ENCODE measurements at places on chromosomes 6 and 20.
A peak's percentile ranks its signal among the peaks of the same experiment; 100 is the strongest.

DNA sequence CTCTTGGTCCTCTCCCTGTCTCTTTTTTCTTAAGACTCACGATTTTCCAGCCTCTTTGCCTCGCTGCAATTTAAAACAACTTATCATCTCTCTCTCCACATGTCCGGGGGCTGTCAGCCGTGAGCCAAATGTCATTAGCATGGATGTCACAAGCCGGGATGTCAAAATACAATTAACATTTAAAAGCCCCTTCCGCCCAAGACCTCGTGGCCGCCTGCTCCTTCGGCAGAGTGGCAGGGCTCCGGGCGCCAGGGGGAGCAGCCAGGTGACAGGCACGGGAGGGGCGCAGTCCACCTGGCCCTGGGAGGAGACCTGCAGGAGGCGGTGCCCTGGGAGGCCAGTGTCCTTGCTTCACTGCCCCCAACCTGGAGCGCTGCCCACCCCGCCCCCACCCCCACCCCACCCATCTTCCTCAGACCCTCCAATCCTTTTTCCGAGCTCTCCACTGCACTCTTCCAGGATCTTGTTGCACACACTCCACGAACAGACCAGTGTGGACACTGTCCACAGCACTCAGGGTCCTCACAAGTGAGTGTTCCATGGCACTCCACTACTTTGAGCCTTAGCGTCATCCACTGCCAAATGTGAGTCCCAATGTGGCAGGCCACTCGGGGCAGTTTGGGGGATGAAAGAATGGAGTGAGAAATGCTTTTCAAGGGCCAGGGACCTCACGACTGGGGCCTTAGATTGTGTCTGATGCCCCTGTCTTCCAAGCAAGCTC lies 5.6 kb upstream of the GRM4 start:
- DNase-seq: no peak

- DNase-seq: no peak
Measured at GRCh38 chr6:167956983-167957492, 40.4 kb upstream of the KIF25 start.

DNA sequence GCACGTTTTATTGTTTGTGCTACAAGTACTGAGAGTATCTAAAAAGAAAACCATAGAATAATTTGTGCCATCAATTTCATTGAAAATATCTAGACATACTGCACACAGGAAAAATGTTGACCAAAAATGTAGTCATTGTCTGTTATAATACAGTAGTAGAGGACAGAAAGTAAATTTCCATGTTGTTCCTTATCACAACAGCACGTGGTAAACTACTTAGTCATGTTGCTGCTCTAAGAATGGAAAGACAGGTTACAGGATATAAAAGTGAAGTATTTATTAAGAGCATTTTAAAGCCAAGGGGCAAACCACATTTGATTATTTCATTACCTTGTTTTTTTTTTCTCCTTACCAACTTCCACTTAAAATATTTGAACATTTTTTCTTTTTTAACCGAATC lies 89.0 kb upstream of the CEP85L start:
- peak; percentile 57 for DNase-seq

GRCh38 chr6:2798586-2799134 lies 33.5 kb downstream of the WRNIP1 start:
- no peak for DNase-seq

DNA sequence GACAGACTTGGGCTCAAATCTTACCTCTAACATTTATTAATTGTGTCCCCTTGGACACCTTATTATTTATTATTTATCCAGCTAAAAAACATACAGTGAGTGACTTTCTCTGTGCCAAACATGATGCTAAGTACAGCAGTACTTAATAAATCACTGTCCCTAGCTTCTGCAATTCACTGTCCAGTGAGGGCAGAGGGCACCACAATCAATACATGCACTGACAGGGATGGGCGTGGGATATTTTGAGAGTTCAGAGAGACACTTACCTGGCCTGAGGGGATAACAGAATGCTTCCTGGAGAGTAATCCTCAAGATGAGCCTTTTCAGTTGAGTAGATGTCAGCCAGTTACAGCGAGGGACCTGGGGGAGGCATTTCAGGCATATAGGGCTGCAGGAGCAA lies 9.3 kb upstream of the TAAR2 start:
- no peak for DNase-seq

DNA sequence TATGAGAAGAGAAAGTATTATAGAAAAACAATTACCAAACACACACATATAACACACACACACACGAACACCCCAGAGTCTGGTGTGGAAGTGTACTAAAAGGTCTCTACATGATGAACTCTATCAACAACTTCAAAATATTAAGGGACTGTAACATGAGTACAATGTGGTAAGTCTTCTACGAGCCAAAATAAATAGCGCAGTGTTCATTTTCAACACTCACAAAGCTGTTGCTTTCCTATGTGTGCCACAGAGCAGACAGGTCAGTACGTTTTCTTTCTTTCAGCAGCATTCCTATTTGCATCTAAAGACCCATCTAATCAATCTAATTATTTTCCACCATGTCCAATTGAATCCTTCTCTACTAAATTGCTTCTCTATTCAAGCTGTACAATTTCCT lies 12.1 kb upstream of the CNKSR3 start:
- DNase-seq: no peak

DNA sequence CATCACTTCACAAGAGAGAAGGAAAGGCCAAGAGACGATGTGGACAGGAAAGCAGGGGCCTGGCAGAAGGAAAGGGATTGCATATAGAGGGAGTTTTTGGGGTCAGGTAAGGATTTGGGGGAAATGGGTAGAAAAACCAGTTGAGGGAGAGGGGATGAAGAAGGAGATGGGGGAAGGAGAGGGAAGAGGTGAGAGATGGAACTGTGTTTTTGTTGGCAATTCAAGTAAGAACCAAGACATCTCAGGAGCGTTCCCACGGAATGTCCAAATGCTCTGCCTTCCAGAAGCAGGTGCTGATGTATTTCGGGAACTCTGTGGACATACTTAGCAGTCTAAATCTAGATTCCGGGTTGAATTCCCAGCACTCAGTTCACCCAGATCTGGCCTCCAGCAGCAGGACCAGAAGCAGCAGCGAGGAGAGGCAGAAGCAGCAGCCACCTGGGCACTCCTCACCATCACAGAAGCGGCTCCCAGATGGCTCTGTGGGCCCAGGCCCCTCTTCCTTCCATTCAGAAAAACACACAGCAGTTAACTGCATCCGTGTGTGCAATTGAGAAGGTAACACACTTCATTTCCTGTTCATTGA lies 88.8 kb downstream of the DZANK1 start:
- DNase-seq: no peak

DNA sequence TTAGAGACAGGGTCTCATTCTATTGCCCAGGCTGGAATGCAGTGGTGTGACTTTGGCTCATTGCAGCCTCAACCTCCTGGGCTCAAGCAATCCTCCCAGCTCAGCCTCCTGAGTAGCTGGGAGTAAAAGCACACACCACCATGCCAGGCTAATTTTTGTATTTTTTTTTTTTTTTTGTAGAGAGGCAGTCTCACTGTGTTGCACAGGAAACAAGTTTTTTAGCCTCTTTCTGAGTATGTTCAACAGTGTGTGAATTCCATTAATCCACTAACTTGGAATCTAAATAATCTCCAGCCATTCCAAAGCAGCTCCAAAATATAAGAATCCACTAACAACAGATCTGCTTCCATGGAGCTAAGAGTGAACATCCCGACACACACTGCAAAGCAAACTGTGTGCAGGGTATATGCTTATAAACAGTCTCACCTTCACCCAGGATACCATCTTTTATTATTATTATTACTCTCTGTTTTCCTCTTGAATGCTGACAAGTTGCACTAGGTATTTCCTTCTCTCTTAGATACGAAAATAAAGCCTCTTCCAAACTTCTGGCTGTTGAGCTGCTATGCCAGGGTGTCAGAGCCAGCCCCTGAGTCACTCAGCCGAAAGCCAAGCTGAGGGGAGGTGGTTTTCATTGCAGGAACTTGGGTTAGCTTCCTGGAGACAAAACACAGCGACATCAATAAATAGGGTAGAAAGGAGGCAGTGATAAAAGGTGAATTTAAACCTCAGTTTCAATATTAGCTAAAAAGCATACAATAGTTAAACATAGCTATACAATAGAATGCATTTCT lies 264.9 kb downstream of the HIVEP2 start:
- peak; percentile 42 for DNase-seq

GRCh38 chr6:42113936-42114636 lies 28.3 kb downstream of the C6orf132 start:
- DNase-seq: peak; percentile 33

DNA sequence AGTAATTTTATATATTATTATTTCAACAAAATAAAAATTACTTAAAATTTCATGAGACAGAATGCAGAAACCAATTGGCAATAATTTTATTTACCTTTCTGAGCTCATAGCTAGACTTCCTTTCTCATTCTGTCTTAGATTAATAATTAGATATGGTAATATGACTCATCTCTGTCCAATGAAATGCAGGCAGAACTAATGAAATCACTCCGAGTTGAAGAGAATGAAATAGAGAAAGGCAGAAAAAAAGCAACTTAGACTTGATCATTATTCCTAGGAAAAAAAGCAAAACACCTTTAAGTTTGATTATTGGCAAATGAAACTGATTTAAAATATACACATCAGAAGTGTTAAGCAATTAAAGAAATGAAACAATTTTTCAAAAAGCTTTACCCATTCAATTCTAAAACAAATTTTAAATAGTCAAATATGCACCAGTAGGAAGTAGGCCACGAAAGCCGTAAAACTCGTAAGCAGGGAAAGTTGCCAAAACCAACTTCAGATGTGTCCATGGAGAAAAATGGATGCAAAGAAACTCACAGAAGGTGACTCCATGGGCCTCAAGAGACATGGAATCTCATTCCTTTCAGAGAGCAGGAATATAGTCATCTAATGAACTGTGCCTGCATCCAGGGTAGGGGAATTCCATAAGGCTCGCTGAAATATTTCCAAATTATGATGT lies 293.8 kb upstream of the RGS17 start:
- no peak for DNase-seq

GRCh38 chr6:4258733-4259132 lies 123.4 kb upstream of the ECI2 start:
- no peak for DNase-seq

- DNase-seq: no peak
Measured at GRCh38 chr6:37126961-37127616, 42.9 kb upstream of the PIM1 start.

GRCh38 chr20:23086056-23086566 lies at the start of gene CD93:
Gene CD93 (minus strand): TSS chr20:23086324. CDS start chr20:23086192, 132 bp downstream.
- no peak for DNase-seq

DNA sequence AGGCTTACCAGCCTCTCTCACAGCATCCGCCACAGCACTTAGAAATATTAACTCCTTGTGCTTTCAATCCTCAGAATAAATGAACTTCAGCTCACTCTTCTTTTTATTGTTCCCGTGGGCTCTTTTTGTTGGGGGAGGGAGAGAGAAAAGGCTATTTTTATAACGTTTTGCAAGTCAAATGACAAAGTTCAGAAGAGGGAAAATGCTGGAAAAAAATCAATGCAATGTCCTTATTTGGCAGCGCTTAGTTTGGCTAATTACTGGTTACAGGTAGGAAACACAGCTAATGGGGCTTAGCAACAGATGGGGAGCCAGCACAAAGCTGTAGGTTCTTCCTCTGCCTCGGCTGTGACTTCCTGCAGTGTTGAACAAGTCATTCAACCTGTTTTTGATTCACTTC lies 1067.0 kb upstream of the MAP3K7 start:
- no peak for DNase-seq

GRCh38 chr20:11546939-11547338 lies 370.8 kb upstream of the BTBD3 start:
- DNase-seq: no peak

- DNase-seq: peak; percentile 14
Measured at GRCh38 chr20:2387180-2387577, 6.5 kb downstream of the TGM6 start.

- no peak for DNase-seq
Measured at GRCh38 chr6:5906340-5906670, 100.4 kb downstream of the NRN1 start.

GRCh38 chr20:22617160-22617559 lies 32.8 kb upstream of the FOXA2 start:
- DNase-seq: peak; percentile 94

GRCh38 chr6:90466154-90466940 lies 120.5 kb downstream of the MAP3K7 start:
- no peak for DNase-seq

DNA sequence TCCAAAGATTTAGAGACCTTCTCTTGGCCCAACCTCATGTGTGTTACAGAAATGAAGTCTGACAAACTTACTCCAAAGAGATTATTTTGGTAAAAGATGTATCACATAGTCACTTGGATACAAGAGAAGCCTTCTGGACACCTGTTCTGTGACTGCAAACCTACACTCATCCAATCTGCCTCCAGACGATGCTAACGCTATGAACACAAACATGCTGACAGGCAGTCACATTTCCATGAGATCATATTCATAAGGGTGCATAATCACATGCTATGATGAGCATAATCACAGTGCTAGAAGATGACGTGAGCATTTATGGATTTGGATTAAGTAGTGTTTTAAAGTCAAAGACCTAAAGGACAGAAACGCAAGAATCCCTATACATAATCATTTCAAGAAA lies 340.2 kb downstream of the HACE1 start:
- DNase-seq: no peak

DNA sequence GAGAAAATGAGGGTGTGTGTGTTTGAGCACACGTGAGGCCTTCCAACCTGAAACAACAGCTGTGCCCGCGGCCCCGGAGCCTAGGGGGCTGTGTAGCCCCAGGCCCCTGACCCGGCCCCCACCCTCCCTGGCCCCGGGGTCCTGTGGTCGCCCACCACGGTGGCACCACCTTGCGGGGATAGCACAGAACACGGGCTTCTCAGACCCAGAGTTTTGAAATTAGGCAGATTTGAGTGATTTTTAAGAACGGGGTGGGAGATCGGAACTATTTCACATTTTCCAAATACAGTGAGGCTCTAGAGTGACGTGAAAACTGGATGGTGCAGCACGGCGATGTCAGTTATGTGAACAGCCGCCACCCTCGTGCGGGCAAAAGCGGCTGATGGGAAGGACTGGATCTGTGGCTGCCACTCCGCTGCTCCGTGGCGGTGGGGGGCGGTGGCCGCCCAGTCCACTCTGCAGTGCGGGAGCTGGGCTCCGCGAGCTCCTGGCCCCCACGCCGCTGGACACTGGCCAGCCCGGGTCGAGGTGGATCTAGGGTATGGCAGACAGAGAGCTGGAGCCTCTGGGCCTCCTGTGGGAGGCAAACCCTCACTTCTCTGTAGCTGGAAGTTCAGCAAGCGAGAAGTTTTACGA lies 17.3 kb upstream of the BHLHE23 start:
- no peak for DNase-seq

DNA sequence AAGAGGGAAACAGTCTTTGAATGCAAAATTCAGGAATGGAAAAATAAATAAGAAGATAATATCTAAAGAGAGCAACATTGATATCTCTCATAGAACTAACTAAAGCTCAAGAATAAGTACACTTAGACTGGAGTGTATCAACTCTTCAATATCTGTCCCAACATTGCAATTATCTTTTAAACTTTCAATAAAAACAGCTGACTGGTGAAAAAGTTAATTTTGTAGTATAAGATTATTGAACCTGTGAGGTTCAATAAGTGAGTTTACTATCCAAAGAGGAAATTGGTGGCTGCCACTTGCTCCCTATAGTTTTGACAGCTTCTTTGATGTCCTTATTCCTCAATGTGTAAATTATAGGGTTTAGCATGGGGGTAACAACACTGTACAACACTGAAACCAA lies 13.7 kb downstream of the OR5V1 start:
- DNase-seq: no peak

GRCh38 chr6:170221052-170221752 lies 69.7 kb downstream of the DLL1 start:
- DNase-seq: no peak

Data from NCI-H226 (cell line).